ENCODE measurements at places on chromosomes 2 and 18. TPM values are rescaled to one million over a fixed set of nuclear protein-coding genes. Genes with fewer than 3 reads are reported as not detected.
A peak's percentile ranks its signal among the peaks of the same experiment; 100 is the strongest.

- no peak overlapping the region for H3K4me3 ChIP-seq
- no peak for DNase-seq
- H3K4me1 ChIP-seq, result peaks cover 15% of the 10 kb centered on the region
- H3K27me3 ChIP-seq, result no peaks in the 10 kb centered on the region
- no peak overlapping the region for H3K27ac ChIP-seq
- no peaks in the 10 kb centered on the region for H3K36me3 ChIP-seq
These were observed 434.7 kb upstream of the HS6ST1 start for GRCh38 chr2:128753321-128753720.

- H3K4me1 ChIP-seq, result peaks cover 6% of the 10 kb centered on the region
- no peaks in the 10 kb centered on the region for H3K27me3 ChIP-seq
- no peak overlapping the region for H3K4me3 ChIP-seq
- no peak overlapping the region for H3K27ac ChIP-seq
- H3K36me3 ChIP-seq, result no peaks in the 10 kb centered on the region
- DNase-seq, result peak; percentile 72
These were observed 22.8 kb upstream of the SCN7A start for GRCh38 chr2:166516712-166517303.

DNA sequence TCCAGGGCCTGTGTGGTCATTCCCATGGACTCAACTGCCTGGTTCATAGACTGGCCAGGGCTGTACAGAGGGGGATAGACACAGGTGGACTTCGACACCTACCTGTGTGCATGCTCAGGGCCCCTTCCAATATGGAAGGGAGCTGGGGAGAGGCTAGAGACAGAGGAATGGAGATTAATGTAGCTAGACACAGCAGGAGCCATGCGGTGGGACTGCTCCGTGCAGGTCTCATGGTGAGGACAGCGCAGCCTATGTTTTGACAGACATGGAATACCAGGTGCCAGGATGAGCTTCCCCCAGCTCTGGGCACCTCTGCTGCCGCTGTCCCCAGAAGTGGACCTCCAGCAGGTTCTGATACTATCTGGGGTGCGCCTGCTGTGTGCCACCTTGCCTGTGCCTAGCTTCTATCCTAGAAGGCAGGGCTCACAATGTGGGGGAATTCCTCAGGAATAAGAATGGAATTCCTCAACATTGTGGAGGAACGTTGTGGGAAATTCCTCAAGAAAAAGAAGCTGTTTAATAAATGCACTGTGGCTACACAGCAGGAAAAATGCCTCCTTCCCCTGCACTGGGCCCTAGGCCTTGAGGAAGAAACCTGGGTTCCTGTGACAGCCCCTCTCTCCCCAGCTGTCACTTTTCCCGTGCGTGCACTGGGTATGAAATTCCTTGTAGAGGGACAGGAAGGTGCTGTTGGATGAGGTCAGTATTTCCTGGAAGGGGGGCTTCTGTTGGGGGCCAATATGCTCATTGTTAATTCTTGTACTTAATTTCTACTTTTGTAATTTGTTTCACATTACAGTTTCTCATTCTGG, 7.3 kb downstream of the IL1R1 start:
- no peaks in the 10 kb centered on the region for H3K27me3 ChIP-seq
- H3K27ac ChIP-seq, result no peak overlapping the region
- peak; percentile 35 for DNase-seq
- H3K4me1 ChIP-seq, result no peaks in the 10 kb centered on the region
- no peaks in the 10 kb centered on the region for H3K36me3 ChIP-seq

The TLK1 gene
- total RNA-seq, result 41.2 TPM

GRCh38 chr2:236731767-236732580, 162.3 kb downstream of the ACKR3 start:
- no peak overlapping the region for H3K27ac ChIP-seq
- no peak for DNase-seq

The GAREM1 gene
- 5.6 TPM for total RNA-seq

DNA sequence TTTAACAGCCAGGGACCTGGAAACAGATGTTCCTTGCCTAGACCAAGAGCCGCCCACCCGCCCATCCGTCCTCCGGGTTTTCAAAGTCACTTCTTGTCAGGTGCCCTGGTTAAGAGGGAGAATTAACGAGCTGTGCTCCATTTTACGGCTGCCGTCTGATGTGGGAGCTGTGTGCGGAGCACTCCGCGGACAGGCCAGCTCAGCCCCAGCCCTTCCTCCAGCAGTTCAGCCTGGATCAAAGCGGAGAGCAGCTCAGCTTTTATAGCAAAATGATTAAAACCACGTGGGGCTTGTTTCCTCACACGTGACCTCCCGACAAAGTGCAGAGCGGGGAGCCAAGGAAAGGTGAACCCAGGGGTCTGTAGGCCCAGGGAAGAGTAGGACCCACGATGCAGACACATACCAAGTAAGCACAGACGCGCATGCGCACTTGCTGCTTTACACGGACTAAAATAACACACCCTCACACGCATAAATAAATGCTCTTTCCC, 46.1 kb upstream of the PKDCC start:
- H3K27ac ChIP-seq, result no peak overlapping the region
- peaks cover 10% of the 10 kb centered on the region for H3K4me1 ChIP-seq
- H3K27me3 ChIP-seq, result no peaks in the 10 kb centered on the region
- DNase-seq, result no peak
- H3K4me3 ChIP-seq, result no peak overlapping the region
- H3K36me3 ChIP-seq, result no peaks in the 10 kb centered on the region
